ENCODE measurements at places on chromosomes 12 and 14.

DNA sequence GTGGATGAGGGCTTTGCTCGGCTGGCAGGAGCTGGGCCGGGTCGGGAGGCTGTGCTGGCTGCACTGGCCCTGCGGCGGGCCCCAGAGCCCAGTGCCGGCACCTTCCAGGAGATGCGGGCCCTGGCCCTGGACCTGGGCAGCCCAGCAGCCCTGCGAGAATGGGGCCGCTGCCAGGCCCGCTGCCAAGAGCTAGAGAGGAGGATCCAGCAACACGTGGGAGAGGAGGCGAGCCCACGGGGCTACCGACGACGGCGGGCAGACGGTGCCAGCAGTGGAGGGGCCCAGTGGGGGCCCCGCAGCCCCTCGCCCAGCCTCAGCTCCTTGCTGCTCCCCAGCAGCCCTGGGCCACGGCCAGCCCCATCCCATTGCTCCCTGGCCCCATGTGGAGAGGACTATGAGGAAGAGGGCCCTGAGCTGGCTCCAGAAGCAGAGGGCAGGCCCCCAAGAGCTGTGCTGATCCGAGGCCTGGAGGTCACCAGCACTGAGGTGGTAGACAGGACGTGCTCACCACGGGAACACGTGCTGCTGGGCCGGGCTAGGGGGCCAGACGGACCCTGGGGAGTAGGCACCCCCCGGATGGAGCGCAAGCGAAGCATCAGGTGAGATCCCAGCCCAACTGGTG is 11.5 kb downstream of the ARHGEF40 start:
- DNase-seq: no peak
- H3K36me3 ChIP-seq: no peaks in the 10 kb centered on the region
- H3K27me3 ChIP-seq: no peaks in the 10 kb centered on the region

GRCh38 chr12:79765157-79765556 is 74.4 kb upstream of the PAWR start:
- no peaks in the 10 kb centered on the region for H3K36me3 ChIP-seq
- no peaks in the 10 kb centered on the region for H3K4me1 ChIP-seq
- no peak overlapping the region for H3K4me3 ChIP-seq
- no peaks in the 10 kb centered on the region for H3K27me3 ChIP-seq
- DNase-seq: no peak

DNA sequence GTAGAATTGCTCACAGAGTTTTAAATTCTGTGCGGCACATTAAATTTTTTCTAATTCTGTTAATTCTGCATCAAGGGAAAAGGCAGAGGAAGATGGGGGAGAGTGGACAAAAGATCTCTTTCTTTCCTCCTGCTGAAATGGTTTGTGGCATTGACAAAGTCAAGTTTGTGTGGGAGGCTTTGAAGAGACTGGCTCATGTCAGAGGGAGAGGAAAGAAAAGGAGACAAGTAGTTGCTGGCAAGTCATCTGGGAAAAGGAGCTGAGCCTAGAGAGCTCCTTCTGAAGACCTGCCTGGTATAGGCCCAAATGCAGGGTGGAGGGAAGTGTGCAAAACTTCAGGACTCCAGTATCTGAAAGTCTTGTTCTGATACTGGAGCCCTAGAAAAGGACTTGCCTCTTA is 36.3 kb downstream of the TTLL5 start:
- H3K36me3 ChIP-seq: peaks cover 9% of the 10 kb centered on the region
- no peak overlapping the region for H3K27ac ChIP-seq
- no peaks in the 10 kb centered on the region for H3K27me3 ChIP-seq
- H3K4me3 ChIP-seq: no peak overlapping the region
- no peaks in the 10 kb centered on the region for H3K4me1 ChIP-seq

GRCh38 chr14:69398818-69399210 is 322 bp downstream of the SLC39A9 start:
- no peaks in the 10 kb centered on the region for H3K27me3 ChIP-seq
- H3K27ac ChIP-seq: peak overlapping the region; percentile 86
- H3K36me3 ChIP-seq: peaks cover 22% of the 10 kb centered on the region
- peak overlapping the region; percentile 79 for H3K4me3 ChIP-seq
- H3K4me1 ChIP-seq: peaks cover 52% of the 10 kb centered on the region
- no peak for DNase-seq

GRCh38 chr12:98317939-98318899 is 197.2 kb upstream of the TMPO start:
- DNase-seq: no peak
- no peaks in the 10 kb centered on the region for H3K36me3 ChIP-seq
- H3K4me3 ChIP-seq: no peak overlapping the region
- no peaks in the 10 kb centered on the region for H3K27me3 ChIP-seq
- no peaks in the 10 kb centered on the region for H3K4me1 ChIP-seq

DNA sequence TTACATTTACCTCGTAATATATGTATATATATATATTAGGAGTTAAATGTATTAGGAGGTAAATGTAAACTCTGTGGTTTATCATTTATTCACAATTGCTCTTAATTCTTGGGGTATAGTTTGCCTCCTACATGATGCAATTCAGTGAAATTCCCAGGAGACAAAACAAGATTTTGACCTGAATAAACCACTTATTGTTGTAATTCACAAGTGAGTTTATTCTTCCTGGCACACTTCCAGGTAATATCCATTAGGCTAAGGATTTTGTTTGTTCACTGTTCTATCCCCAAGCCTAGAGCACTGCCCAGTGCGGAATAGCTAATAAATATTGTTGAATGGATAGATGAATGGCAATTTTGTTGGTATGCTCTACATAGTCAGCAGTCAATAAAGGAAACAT is 3.0 kb downstream of the SMIM10L1 start:
- no peak for DNase-seq
- H3K27ac ChIP-seq: no peak overlapping the region
- no peak overlapping the region for H3K4me3 ChIP-seq
- no peaks in the 10 kb centered on the region for H3K36me3 ChIP-seq
- peaks cover 31% of the 10 kb centered on the region for H3K4me1 ChIP-seq
- no peaks in the 10 kb centered on the region for H3K27me3 ChIP-seq
